Left kidney (tissue), 8 donors: ENCODE measurements at places on chromosomes 7 and 10. TPM values are rescaled to one million over a fixed set of nuclear protein-coding genes. Genes with fewer than 3 reads are reported as not detected.

GRCh38 chr7:21175714-21176113, 252.2 kb upstream of the SP4 start:
- DNase-seq, result no peak

DNA sequence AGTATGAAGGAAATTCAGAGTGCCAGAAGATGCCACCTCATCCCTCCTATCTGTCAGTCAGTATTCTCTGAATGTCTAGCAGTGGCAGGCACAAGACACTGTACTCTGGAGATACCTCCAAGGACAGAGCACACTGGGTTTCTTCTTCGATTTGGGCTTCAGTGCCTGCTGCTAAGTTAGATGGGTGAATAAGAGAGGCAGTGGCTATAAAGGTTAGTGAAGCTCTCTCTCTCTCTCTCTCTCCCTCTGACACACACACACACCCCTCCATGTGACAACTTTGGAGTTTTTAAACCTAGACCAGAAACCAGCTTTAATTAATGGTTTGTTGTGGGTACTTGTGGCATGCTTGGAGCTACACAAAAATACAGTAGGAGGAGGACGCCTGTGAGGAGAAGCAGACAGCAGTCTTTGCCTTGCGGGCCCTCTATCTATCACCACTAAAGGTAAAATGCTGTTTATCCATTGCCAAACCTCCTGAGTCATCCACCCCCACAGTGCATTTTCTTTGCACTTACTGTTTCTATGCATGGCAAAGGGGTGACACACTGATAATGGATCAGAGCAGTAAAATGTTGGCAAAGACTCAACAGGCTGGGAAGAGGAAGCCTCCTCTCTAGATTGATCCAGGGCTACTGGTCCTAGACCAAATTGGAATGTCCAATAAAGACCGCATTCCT, 102.5 kb downstream of the TRIL start:
- no peak for DNase-seq

- peak; percentile 51 for DNase-seq
Observed at GRCh38 chr7:11341285-11341944, 367.7 kb downstream of the PHF14 start.

- no peak for DNase-seq
Observed at GRCh38 chr10:21751341-21752310, 217.6 kb downstream of the MLLT10 start.

GRCh38 chr10:78266741-78267469, 233.2 kb downstream of the RPS24 start:
- no peak for DNase-seq

GRCh38 chr7:149261316-149261828, 624 bp upstream of the ZNF783 start:
- no peak for DNase-seq

DNA sequence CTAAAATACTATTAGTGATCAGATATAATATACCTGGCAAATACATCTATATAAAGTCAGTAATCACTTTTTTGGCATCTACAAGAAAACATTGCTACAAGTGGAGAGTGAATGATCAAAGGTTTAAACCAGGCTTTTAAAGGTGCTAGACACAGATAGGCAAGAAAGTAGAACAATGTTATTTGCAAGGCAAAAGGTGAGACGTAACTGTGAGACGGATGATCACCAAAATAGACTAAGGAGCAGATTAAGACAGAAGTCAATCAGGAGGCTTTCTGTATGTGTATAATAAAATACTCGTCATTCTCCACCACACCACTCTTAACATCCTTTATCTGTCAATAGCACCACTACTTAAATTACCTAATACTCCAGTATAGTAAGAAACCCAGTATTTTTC, 8.3 kb downstream of the ANXA7 start:
- no peak for DNase-seq

- no peak for DNase-seq
Observed at GRCh38 chr7:74013539-74014272, 14.3 kb upstream of the ELN start.

GRCh38 chr10:2038036-2038435, 300.7 kb upstream of the ADARB2 start:
- no peak for DNase-seq

DNA sequence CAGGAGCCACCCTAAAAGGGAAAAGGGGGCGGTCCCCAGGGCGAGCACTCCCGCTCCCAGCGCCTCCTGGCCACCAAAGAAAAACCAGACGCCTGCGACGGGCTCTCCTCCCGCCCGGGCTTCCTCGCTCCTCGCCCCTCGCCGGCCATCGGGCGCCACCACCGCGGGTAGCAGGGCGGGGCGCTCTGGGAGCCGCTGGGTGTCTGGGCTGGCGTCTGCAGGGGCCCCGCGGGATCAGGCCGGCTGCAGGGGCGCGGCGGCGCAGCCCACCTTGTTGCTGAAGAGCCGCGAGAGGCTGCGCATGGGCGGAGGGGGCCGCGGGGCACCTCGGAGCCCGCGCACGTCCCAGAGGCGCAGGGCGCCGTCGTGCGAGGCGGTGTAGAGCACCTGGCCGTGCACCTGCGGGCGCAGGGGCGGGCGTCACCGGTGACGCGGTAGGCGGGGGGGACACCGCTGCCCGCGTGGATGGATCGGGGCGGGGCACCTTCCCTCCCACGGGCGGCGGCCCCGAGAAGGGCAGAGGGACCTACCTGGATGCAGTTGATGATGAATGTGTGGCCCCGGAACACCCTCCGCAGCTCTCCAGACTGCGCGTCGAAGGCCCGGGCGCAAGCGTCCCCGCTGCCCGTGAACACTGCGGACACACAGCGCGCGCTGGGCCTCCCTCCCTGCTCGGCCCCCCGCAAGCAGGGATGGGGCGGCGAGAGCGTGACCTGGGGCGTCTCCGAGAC, 28.3 kb downstream of the WDR86 start:
- no peak for DNase-seq

GRCh38 chr10:59016043-59016442, 160.4 kb upstream of the PHYHIPL start:
- no peak for DNase-seq

- DNase-seq, result no peak
Observed at GRCh38 chr10:114631090-114631665, 26.9 kb downstream of the ABLIM1 start.

DNA sequence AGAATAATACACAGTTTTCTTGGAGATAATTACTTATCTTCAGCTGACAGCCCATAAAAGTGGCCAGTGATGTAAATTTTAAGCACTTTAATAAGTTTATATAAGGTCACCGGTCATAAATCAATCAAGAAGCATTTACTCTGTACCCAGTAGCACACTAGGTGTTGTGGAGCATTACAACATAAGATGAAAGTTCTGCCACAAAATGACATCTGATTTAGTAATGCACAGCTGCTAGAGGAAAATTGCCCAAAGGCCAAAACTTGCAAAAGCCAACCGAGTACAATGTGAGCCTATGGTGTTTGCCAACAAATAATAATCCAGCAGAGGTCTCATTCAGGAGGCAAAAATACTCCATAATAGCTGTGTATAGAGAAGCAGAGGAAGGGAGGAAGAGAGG, 63.6 kb downstream of the GPR37 start:
- no peak for DNase-seq

DNA sequence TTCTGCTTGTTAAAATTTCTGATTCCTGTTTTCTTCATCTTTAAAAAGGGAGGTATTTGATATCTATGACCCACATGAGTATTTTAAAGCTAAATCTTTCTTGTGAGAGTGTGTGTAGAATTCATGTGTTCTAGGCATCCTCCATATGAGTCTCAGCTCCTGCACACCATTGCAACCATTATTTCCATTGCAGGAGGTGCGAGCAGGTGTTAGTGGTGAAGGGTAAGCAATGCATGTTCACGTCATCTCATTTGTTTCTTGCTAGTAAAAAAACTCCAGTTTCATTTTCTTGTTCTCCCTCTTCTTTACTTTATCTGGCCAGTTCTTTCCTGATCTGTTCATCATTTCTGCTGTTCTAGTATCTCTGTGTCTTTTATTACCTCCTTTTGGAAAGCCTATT, 100.5 kb downstream of the ADRA2A start:
- no peak for DNase-seq

- no peak for DNase-seq
Observed at GRCh38 chr10:10222304-10222841, 795.3 kb upstream of the CELF2 start.

- no peak for DNase-seq
Observed at GRCh38 chr10:77268721-77269120, 368.9 kb downstream of the KCNMA1 start.

DNA sequence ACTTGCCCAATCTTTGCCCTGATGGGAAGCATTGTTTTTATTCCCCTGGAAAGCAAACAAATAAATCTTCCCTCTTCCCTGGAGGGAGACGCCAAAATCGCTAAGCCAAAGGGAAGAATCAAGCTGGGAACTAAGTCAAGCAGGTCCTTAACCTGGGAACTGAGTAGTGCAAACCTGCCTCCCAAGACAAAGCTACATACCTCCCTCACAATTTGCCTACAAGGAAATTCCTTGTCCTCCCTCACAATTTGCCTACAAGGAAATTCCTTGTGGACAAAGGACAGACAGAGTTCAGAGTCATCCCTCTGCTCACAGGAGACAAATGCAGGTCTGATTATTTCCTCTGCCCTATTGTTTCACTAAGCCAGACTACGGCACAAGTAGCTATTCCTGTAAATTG, 50.5 kb downstream of the SPOCK2 start:
- DNase-seq, result no peak

GRCh38 chr10:4522296-4523000, 303.6 kb upstream of the AKR1E2 start:
- DNase-seq, result no peak

GRCh38 chr10:130254243-130254642, 118.1 kb downstream of the GLRX3 start:
- peak; percentile 68 for DNase-seq

- no peak for DNase-seq
Observed at GRCh38 chr7:55335151-55335550, 30.0 kb upstream of the LANCL2 start.

DNA sequence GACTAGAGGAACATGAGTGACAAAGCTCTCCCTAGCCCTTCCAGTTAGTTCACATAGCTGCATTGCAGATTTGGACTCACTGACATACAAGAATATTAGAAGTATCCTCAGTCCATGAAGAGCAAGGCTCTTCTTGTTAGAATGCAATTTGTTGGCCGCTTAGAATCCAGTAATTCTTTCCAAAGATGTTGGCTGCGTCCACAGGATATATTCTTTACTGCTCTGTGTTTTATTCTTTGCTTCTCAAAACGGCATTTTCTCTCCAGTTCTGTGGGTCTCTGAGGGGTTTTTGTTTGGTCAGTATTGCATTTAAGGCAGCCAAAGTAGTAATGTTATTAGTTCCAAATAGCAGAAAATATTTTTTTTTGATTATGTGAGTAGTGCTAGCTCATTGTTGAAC, 588.6 kb downstream of the DNAJB9 start:
- DNase-seq, result no peak

DNA sequence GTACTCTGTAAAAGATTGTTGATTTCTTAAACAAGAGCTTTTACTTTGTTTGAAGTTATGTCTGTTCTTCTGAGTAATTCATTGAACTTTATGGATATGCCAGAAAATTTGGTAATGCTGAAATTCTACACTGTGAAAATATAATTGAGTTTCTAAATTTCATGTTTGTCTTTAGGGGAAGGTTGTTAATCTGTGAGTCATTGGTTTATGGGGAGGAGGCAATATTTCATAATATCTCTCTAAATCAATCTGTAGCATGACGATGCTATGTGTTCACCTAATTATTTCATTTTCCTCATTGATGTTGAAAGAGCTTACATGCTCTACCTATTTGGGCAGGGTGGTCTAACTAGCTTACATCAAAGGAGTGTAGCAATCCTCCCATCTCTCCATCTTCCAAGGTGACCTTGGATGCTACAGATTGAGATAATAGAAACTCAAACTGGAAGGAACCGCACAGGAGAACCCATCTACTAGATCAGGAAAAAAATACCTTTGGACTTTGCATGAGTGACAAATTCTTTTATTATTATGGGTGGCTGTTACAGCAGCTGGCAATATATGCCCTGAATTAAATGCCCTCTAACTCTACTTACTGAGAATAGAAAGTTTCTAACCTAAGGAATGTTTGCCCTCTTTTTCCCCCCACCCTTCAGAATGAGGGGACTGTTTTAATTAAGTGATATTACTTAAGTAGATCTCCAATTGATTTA, 8.4 kb upstream of the SNX13 start:
- DNase-seq, result no peak

DNA sequence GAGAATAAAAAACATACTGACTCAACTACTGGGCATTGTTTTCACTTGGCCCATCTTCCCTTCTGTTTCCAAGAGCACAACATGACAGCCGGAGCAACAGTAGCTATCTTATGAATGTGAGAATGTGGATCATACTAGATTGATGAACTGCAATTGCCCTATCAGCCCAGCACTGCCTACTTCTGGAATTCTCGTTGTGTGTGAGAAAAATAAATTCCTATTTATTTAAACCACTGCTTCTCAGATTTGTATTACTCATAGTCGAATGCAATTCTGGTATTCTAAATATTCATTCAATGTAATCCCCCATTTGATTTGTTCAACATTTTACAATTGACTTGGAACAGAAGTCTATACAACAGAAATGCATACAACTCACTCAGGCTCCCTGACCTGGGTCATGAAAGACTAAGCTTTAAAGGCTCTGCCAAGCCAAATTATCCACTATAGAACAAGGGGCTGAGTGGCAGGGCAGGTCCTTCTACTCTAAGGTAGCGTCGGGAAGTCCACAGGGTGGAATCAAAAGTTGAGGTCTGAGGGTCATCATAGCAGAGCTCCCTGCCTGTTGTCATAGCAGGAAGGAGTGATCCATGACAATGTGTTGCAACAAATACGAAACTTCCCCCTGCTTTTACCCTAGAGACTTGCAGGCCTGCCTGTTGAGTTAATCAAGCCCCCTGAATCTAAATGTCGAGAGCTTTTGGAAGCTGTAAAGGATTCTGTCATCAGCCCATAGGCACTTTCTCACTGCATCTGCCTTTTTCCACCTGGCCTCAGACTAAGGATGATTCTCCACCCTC, 12.4 kb upstream of the JAZF1 start:
- DNase-seq, result no peak

DNA sequence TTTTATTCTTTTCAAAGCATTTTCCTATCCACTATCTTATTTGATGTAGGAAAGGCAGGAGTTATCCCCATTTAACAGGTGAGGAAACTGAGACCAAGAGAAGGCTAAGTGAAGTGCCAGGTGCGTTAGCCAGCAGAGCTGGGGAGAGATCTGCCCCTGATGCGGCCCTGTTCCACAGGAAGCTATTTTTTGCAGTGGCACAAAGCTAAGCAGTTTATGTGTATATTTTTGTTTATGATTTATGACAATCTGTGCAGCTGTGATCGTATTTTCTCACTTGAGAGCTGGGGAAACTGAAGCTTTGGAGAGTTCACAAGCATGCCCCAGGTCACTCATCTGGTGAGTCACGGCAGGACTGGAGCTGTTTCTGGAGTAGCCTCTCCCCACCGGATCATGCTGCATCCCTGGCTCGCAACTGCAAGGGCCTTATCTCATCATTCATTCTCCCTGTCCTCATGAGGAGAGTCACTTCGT, 38.8 kb downstream of the SLC29A3 start:
- no peak for DNase-seq

- DNase-seq, result no peak
Observed at GRCh38 chr7:32020551-32021159, 49.6 kb downstream of the PDE1C start.

GRCh38 chr7:114554781-114555537, 140.3 kb downstream of the FOXP2 start:
- no peak for DNase-seq

ACHE gene
- 2.7 TPM for polyA plus RNA-seq

VKORC1L1 gene
- 30.5 TPM for polyA plus RNA-seq

C7orf57 gene
- polyA plus RNA-seq, result 0.95 TPM

HOXA1 gene
- 3.4 TPM for polyA plus RNA-seq

GDF10 gene
- polyA plus RNA-seq, result 1.6 TPM

ATRNL1 gene
- 27.8 TPM for polyA plus RNA-seq

CFAP46 gene
- 7.4 TPM for polyA plus RNA-seq

PLEKHS1 gene
- polyA plus RNA-seq, result 0.38 TPM

TRPV5 gene
- polyA plus RNA-seq, result 1.5 TPM

ZC3HAV1L gene
- 29.3 TPM for polyA plus RNA-seq

KIAA1549 gene
- polyA plus RNA-seq, result 15.5 TPM
